ENCODE measurements at places on chromosomes 4 and X.

DNA sequence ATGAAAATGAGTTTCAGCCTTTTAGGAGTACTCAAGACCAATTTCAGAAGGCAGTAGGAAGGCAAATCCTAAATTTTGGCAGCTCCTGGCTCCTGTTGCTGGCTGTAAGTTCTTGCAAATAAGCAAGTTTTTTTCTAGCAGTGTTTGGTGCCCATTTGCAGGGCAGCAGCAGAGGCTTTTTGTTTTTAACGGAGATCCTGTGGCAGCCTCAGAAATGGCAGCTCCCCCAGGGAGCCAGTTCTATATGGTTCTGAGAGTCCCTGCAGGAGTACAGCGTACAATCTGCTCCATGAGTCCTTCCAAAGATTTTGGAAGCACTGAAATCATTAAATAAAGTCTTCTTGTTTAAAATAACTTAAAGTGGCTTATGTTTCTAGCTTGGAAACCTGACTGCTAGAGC lies 171.9 kb downstream of the NDST4 start:
- DNase-seq = no peak

DNA sequence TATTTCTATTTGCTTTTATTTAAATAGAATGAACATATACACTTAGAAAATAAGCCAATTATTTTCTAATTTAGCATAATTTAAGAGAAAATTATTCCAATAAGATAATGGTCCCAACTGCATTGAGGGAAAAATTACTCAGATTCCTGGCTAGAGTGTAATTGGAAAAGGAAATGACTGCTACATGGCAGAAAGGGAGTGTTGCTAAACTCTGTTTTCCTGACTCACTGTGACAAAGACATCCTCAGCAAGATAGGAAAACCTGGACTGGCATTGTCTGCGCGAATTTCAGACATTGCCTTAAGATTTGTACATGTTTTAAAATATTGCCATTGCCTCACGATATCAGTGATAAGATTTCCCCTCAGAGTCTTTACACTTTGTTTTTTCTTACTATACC lies 8.2 kb downstream of the TNIP3 start:
- no peak for DNase-seq

DNA sequence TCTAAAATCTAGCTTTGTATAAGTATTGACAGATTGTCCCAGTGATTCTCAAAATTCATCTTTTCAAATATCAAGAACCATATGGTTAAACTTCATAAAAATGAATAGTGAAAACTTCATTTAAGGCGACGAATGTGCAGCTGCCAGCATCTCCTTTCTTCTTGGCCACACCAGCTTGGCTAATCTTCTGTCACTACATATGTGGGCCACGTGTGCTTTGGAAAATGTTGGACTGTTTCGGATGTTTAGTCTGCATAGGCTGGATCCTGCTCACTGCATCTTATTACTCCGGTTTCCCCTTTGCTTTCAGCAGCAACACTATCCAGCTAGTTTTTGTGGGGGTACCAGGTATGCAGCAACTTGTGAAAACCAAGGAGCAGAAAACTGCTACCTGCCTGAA lies 221.9 kb downstream of the BMPR1B start:
- DNase-seq = no peak

DNA sequence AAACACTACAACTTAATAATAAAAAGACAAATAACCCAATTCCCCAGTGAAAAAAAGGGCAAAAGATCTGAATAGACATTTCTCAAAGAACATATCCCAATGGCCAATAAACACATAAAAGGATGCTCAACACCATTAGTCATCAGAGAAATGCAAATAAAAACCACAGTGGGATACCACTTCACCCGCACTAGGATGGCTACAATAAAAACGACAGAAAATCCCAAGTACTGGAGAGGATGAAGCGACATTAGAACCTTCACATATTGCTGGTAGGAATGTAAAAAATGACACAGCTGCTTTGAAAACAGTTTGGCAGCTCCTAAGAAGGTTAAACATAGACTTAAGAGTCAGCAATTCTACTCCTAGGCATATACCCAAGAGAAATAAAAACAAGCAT lies 140.6 kb upstream of the ARX start:
- DNase-seq = no peak

DNA sequence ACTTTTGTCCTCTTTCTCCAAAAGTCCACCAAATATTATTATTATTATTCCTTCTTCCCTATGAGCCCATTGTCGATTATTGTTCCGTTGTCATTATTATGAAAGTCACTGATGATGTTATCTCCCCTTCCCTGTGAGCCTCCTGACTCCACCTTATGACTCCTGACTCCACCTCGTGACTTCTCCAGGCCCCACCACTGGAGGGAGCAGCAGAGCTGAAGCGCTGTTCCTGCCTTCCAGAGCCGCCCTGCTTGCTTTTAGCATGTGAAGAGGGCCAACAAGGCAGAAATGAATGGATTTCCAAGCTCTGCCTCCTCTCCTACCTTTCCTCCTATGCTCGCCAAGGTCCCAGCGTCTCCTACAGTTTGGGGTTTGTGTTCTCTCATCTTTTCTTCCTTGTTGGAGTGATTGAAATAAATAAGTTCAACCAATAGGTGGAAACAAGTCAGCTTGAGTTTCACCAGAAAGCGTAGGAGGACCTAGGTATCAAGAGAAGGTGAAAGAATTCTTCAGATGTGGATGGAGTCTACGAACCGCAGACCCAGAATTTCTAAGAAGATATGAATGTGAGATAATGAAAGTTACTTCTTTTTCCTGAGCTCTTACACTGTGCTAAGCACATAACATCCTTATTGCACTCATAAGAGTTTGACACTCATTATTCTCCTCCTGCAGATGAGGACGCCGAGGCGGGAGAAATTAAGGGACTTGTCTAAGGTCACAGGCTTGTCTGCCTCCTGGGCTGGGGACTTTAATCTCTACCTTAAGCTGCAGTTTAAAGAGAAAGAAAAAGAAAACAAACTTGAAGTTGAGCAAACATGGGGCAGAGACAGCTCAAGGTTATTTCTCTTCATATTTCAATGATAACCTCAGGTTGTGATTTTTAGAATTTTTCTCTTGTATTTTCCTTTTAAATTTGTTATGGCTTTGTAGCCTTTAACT lies 26.1 kb downstream of the IGSF1 start:
- DNase-seq = no peak

DNA sequence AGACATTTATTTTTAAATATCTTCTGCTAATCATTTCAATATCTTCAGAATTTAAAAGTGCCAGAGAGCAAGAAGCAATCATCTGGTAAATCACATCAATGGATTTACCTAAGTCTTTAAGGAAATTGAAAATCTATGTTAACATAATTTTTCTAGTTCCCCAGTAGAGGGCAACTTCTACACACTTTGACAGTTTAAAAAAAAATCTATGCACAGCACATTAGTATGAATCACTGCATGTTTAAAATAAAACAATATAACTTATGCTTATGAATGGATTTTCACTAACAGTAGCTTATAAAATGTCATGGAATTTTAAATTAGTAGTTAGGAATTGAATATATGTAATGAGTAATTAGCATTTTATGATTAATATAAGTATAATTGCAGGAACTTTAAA lies 126.5 kb downstream of the REELD1 start:
- DNase-seq = no peak

DNA sequence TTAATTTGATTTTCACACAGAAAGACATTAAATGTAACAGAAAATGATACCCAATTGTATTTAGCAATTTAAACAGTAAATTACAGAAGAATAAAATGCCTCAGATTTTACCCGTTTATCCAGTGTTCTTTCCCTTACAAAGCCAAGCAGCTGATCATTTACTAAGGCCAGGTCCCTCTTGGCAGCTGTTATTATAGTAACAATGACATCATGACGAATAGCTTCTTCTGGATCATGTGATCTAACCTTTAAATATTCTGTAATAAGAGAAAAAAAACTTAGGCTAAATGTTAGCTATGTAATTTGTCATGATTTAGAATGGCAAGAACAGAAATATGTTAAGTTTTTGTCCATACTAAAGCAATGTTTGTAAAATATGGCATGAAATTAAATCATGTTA lies 69.4 kb downstream of the PDS5A start:
- no peak for DNase-seq

DNA sequence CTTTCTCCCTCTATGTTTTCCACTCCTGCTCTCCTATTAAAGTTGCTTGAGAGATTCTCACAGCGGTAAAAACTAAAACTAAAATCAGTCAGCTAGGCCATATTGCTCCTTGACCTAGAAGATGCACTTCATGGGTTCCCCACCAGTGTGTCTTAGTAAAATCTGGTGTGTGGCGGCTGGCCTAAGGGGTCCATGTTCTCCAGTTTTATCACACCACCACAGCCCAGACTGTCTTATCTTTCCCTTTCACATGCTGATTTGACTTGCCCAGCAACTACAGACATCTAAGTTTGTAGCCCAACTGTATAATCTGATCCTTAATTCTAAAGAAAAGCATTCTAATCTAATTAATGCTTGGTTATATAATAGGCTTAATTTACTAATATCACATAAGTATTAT lies 68.0 kb downstream of the ATP8A1 start:
- no peak for DNase-seq

DNA sequence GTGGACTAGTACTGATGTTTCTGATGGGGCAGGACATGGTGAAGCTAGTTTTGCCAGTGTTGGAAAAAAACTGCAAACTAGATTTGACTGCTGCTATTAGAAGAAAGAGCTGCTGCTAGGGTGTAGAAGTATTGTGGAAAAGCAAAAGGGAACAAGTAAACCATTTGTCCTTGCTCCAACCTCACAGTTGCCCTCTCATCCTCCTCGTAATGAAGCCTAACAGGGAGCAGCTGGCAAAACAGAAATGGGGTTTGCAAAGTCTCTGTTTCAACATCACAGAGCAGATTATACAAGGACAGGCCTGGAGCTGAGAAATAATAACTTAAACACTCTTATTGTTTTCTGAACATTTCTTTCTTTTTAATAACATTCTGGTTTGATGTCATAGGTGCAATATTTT lies 346.2 kb downstream of the MAGEB5 start:
- DNase-seq = no peak

Measured in CD4-positive, alpha-beta T cell treated with Interleukin-6 at 100 ng/mL for 8 hours (primary cell).